CMK (cell line): ENCODE measurements at places on chromosomes 3 and 15.

DNA sequence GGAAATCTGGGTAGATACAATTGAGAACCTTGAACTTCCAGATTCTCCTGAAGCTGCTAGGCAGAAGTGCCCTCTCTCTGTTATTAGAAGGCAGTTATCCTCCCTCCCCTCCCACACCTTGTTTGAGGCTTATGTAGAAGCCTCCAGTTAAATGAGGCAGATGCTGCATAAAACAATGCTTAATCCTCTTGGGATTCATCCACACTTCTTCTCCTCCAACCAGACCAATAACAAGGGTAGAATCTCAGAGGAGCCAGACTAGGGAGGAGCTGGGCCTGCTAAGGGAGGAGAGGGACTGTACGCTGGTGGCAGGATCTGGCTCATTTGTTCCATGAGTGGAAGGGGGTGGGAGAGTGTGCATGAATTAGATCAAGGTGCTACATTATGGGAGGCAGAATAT lies 88.3 kb upstream of the PRR23C start:
- no peak for DNase-seq

- no peak for DNase-seq
Observed at GRCh38 chr3:160860346-160860745, 104.3 kb downstream of the PPM1L start.

- no peak for DNase-seq
Observed at GRCh38 chr3:19272296-19272695, 124.0 kb downstream of the KCNH8 start.

DNA sequence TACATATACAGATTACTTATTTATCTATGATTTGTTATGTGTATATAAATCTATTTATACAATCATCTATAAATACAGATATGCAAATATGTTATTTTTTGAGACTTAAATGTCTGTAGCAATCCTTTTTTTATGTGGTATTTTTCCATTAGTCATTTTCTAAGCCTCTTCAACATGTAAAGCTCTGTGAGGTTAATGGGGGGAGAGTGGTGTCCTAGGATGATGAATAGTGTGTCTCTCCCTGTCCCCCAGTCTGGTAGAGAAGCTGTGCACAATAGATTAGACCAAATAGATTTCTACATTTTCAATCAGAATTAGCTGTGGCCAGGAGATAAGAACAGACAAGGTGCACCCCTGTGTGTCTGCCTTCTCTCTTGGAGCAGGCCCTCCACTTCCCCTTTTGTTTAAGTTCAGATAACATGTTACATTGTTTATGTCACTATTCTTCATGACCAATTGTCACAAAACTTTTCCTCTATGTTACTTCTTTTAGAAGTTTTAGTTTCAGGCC lies 453.9 kb downstream of the LPP start:
- DNase-seq: no peak

DNA sequence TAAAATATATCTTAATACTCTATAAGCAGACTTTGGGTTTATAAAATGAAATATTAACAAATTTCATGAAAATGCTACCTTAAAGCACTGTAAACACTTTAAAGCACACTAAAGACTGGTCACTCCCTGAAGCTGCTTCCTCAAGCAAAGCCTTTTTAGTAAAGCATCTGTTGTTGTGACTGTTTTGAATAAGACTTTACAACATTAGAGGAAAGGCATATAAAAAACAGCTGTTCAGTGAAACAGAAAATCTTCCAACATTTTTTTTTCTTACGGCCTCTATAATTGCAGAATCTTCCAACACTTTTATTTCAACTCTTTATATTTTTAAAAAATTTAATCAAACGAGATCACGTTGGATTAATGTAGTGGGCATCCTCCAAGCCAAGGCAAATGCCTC lies 48.1 kb downstream of the GRK7 start:
- no peak for DNase-seq

GRCh38 chr3:76998555-76998954 lies 41.3 kb upstream of the ROBO2 start:
- DNase-seq: no peak

- DNase-seq: no peak
Observed at GRCh38 chr3:183446838-183447205, 18.4 kb upstream of the MCF2L2 start.

DNA sequence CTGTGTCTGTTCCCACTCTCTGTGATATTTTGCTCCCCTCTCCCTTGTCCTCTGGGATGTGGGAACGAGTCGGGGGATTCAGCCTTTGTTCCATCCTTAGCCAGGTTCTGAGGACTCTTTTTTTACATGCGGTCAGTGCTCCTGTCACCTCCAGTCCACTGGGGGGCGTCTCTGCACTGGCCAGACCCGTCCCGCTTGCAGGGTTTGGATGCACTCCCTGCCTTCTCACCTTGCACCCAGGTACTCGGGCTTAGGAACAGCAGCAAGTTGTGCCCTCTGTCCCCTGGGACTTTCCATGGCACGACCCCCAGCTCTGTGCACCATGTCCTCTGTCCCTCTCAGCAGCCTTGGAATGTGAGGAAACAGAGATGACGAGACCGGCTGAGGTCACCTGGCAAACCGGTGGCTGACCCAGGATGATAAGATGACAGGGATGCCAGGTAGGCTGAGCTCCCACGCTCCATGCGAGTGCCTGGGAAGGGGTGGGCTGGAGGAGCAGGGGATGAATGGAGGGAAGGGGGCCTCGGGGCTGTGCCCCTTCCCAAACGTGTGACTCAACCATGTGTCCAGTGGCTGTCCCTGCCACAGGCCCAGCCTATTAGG lies 27.3 kb upstream of the FGD5 start:
- no peak for DNase-seq

- DNase-seq: no peak
Observed at GRCh38 chr3:121796970-121797369, 37.9 kb downstream of the IQCB1 start.

GRCh38 chr3:108311797-108312196 lies 15.4 kb downstream of the HHLA2 start:
- peak; percentile 64 for DNase-seq

DNA sequence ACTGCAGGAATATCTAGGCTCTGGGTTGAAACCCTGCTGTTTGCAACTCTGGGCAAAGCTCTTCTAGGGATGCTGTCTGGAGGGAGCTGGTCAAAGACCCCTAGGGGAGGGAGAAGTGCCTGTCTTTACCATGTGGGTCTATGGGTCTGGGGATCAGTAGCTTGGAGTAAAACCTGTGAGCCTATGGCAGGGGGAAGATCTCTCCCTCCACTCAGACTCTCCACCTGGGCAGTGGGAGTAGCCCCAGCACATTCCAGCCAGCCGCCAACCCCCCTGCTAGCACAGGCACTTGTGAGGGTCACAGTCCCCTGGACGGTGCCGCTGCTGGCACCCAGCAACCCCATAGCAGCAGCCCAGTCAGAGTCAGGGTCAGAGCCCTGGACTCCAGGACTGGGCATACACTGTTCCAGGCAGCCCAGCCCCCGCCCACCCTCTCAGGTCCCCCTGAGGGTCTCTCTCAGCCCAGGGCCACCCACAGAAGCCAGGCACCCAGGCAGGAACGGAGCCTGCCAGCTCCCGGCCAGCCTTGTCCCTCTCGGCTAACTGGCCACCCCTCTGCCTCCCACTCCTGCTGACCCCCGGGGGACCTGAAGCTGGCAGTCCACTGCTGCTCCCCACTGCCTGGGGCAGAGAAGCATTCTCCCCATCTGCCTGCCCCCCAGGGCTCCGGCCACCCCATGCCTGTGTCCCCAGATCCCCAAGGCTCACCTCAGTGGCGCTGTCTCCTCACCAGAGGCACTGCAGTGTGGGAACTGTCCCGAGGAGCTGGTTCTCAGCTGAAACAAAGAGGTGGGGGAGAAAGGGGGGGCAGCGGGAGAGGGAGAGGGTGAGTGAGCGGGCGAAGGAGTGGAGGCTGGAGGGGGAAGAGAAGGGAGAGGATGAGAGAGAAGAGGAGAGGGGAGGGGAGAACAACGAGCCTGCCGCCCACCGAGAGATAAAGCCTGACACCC lies 10.8 kb downstream of the GLYCTK start:
- DNase-seq: no peak
